Stimulated activated CD4-positive, alpha-beta T cell treated with anti-CD3 and anti-CD28 coated beads, Interleukin-1b, Interleukin-23, amount 100 ng/mL, for 1 hour (primary cell): ENCODE measurements at places on chromosomes 4 and X.

- DNase-seq = no peak
Observed at GRCh38 chrX:16076834-16077233, 46.5 kb upstream of the GRPR start.

GRCh38 chr4:102546635-102547034 lies 45.5 kb downstream of the NFKB1 start:
- no peak for DNase-seq

DNA sequence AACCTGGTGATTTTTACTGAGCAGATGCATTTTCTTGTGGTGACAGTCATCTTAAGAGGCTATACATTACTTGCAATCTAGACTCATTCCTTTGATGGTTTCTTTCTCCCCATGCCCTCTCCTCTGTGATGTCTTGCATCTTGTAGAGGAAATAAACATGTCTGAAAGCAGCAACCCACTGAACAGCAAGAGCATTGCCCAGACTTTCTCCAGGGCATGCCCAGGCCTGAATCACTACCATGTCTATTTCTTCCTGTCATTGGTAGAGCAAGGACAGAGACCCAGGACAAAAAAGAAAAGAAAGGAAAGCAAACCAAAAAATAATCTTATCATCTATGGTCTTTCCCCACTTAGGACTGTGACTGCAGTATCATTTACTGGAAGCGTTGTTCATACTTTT lies 326.1 kb downstream of the HNRNPD start:
- no peak for DNase-seq

DNA sequence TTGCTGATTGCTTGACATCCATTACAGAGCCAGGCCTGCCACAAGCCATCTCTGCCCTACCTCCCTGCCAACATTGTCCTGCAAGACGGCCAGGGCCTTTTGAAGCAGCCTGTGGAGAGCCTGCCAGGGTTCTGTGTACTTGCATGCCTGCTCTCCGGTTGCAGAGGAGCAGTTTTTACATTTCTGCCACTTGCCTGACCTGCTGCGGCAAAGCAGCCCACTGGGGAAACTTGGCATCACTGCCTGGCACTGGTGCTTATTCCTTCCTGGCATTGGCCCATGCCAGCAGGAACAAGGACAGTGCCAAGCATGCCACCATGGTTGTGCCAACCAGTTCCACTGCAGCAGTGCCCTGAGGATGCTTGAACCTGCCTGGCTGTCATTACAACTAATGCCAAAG lies 167.1 kb downstream of the NHS start:
- no peak for DNase-seq

GRCh38 chrX:70134116-70134477 lies 850 bp downstream of the IGBP1 start:
- no peak for DNase-seq

DNA sequence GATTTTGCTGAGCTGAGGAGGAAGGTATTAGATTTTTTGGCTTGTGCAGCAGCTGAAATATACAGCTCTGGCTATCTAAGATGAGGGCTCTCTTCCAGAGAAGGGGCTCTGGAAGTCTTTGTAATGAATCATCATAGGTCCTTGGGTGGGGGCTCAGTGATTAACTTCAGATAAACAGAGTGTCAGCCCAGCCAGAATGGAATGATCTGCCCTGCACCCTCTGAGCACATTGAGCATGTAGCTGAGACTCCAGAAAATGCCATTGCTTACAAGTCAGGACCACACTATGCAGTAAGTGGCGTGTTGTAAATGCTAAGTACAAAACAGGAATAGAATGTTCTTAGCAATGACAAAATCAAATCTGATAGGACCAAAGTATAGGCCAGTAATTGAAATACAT lies 836.0 kb downstream of the PDHA2 start:
- DNase-seq = no peak

- DNase-seq = no peak
Observed at GRCh38 chr4:26455571-26455970, 34.7 kb downstream of the CCKAR start.
